ENCODE measurements at places on chromosomes 6 and 20. TPM values are rescaled to one million over a fixed set of nuclear protein-coding genes. Genes with fewer than 3 reads are reported as not detected.

KCNQ2 gene
- polyA plus RNA-seq: 6.5 TPM

TCF15 gene
- 2.6 TPM for polyA plus RNA-seq

CTSZ gene
- 85.1 TPM for polyA plus RNA-seq

DNA sequence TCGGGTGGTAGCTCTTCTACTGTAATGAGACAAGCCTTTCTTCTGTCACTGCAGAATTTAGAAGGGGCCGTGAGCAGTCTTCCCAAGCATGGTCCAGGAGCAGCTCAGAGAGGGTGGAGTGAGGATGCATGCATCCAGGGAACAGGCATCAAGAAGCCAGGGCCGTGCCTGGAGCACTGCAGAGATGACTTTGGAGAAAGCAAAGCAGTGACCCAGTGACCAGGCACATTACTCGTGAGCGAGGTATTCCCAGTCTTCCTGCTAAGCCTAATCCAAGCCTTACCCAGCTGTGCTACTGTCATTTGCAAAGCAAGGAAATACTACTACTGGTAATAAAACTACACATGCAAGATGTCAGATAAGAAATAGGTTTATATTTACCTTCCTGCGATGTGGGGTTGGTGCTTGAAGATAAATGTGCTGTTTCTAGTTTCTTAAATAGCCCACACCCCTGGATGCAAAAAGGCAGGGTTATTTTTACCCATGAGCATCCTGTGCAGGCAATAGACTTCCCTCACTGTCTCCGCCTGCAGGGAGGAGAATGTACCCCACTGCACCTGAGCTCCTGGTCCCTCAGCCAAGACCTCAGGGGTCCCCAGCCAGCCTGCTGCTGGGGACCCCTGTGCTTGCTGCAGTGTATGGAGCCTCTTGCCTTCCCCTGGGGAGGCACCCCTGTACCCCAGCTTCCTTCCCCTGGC lies 62.9 kb downstream of the SSR1 start:
- no peak for DNase-seq

DNA sequence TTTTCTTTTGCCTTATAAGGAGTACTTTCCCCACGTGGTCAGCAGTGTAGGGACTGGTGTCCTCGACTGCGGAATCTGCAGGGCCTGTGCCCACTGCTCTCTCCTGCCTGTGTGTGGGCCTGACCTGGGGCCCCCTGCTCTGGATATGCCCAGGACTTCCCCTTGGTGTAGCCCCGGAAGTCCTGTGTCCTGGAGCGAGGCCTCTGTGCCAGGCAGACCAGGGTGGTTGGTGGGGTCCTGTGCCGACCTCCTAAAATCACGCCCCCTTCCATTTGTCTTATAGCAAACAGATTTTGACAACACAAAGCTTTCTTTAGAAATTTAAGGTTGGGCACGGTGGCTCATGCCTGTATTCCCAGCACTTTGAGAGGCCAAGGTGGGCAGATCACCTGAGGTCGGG lies 64.2 kb downstream of the DLL1 start:
- DNase-seq: no peak

VNN1 gene
- polyA plus RNA-seq: 0.08 TPM

RIPK1 gene
- 24.8 TPM for polyA plus RNA-seq

SIRPB1 gene
- 1.5 TPM for polyA plus RNA-seq

GRCh38 chr6:7214468-7214867 lies 98.5 kb downstream of the SSR1 start:
- DNase-seq: no peak

GTSF1L gene
- polyA plus RNA-seq: not detected

DNA sequence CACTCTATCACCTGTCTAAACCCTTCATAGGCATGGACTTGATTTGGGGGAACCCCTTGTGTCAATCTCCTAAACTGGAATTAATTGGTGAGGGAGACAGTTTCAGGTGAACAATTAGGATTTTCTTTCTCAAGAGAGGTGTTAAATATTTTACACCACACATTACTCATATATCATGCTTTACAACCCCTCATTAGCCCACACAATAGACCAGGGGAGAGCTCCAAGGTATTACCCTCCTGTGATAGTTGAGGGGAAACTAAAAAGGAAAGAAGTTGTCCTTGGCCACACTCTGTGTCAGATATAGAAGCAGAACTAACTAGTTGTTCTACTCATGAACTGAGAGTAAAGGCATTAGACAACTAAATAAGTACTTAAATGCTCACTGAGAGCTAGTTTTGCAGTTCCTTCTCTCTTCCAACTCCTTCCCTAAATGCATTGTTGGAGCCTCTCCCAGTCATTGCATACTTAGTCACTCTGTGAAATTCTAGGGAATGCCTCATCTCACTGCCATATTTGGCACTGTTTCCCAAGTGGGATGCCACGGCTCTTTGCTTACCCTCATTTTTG lies 183.7 kb upstream of the CEP162 start:
- DNase-seq: no peak

CST1 gene
- not detected for polyA plus RNA-seq

PPARD gene
- 20.5 TPM for polyA plus RNA-seq

VWA7 gene
- polyA plus RNA-seq: 8.1 TPM

- DNase-seq: no peak
These were observed 25.7 kb downstream of the TGM2 start for GRCh38 chr20:38139156-38139912.

DNA sequence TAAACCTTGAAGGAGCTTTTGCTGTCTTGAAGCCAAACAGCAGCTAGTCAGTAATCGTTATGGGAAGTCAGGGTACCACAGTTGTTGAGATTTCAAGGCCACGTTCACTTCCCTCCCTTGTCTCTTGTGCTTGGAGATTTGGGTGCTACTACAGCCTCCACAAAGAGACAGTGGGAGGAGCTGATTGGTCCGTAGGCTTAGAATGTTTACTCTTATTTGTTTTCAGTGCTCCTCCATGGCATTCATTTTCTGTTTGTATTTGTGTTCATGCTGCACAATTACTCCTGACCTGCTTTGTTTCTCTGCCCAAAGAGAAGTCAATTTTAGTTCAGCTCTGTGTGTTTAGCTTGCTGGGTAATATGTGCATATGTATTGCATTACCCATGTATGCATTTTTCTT lies 147.7 kb downstream of the PRL start:
- no peak for DNase-seq

- no peak for DNase-seq
These were observed 34.0 kb downstream of the AFDN start for GRCh38 chr6:167860550-167861226.

UBE2C gene
- 76.9 TPM for polyA plus RNA-seq

DNA sequence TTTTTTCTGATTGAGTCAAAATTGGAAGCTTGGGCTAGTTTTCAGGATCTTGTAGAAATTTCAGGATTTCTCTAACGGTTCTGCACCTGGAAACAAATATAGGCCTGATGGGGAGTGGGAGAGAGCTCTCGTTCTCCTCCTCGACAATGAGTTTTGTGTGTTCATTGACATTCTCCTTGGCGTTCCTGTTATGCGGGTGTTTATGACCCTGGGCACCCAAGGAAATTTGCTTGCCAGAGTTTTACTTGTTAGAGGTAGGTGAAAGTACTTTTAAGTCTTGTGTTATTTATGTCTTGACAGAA lies 2.2 kb downstream of the ASXL1 start:
- no peak for DNase-seq

MUC21 gene
- polyA plus RNA-seq: not detected

DNA sequence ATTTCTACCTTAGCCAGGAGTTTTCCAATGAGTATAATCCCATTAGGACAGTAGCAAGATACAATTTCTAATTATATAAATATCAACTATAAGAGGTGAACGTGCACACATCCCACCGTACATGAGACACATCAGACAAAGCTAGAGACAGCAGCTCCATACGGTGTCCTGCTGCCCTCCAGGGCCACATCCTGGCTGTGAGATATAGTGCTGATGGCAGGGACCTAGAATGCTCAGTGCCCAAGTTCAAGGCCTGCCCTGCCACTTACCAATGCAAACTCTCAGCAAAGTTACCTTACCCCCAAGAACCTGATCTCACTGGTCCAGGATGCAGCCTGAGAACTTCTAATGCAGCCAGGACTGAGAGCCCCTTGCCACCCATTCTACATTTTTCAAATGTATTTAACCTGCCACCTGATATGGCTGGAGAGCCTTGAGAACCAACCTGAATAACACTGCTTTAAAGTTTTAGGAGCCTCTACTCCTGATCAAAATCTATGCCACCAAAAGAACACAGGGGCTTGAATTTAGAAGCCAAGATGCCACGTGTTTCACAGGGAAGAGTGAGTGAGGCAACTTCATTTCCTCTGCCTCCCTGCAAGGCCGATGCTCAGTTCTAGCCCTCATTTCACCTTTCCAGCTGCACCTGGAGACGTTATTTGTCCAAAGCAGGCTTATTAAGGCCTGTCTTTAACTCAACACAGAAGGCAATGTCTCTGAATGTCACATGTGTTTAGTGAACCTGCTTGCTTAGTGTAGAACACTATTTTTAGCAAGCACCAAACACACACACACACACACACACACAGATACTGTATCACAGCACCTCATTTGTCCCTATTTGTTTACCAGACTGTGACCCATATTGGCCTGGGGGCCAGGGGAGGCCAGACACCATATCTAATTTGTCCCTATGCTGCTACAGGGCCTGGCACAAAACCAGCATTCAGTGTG lies 6.1 kb downstream of the NFATC2 start:
- no peak for DNase-seq

DNA sequence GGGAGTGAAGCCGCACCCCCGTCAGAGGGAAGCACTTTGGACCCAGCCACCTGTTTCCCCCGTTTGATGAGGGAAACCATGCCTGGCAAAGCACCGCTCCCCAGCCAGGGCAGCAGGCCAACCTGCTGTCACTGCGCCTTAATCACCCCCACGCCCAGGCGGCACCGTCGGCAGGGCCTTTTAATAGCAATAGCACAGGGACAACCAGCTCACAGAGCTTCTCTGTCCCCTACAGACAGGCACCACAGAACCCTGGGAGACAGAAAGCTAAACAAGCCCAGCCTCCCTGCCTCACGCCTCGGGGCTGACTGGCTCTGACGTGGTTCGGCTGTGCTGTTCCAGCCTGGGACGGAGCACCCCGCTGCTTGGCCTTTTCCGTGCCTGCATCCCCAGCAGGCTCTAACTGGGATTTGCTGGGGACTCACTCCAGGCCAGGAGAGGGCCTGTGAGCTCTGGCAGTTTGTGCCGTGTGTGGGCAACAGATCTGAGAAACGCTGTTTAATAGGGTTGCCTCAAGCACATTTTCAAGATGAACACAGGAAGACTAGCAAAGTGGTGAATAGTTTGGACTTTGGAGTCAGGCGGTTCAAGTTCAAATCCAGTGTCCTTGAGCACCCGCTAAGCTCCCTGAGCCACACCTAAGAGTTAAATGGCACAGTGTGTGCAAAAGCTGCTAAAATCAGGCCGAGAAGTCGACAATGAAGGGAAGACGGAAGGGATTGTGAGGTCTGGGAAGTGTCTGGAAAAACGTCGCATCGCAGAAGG lies 223.8 kb downstream of the NRN1 start:
- DNase-seq: no peak

DNA sequence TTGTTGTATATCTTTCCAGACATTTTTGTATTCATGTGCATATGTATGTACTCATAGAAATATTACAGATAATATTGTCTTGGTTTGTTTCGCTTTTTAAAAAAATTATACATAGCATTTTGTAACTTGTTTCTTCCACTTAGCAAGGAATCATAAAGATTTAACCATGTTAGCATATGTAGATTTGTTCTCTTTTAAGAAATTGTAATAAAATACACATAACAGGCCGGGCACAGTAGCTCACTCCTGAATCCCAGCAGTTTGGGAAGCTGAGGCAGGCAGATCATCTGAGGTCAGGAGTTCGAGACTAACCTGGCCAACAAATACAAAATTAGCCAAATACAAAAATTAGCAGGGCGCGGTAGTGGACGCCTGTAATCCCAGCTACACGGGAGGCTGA lies 44.4 kb upstream of the CSE1L start:
- no peak for DNase-seq

DNA sequence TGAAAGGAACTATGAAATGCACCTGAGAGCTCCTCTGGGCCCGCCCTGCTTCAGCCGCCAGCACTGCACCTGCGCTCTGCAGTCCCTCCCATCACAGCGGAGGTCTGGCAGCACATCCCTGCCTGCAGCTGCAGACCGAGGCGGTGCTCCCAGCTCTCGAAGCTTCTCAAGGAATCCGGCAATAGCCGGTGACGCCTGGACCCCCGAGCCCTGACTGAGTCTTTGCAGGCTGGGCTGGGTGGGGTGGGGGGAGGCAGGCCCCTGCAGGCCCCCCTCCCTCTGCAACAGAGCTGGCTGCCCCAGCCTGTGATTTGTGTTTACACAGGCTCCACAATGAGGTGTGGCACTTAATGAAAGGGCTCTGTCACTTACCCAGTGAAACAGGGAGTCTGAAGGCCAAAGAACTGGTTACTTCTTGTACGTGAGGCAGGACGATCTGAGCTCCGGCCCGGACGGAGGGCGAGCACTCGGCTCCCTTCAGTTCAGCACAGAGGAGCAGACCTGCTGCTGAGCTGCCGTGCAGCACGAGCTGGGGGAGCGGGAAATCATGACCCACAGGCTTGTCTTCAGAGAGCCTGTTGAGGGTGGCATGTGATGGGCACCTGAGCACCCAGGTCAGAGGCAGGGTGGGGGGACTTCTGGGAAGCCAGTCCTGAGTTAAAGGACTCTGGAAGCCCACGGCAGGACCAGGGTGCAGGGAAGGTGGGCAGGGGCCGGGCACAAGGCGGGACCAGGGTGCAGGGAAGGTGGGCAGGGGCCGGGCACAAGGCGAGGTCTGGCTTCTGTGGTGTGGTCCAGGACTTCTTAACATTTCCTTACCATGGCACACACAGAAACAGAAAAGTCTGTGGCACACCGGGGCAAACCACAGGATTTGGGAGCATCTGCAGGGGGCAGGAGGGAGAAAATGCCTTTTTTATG lies 192.3 kb upstream of the THBS2 start:
- DNase-seq: no peak
